NCI-H2081 treated with DMSO at 0.1 percent for 48 hours (cell line): ENCODE measurements at places on chromosomes 12 and 14.

GRCh38 chr14:35034440-35034833 is 11.6 kb upstream of the FAM177A1 start:
- DNase-seq, result no peak

DNA sequence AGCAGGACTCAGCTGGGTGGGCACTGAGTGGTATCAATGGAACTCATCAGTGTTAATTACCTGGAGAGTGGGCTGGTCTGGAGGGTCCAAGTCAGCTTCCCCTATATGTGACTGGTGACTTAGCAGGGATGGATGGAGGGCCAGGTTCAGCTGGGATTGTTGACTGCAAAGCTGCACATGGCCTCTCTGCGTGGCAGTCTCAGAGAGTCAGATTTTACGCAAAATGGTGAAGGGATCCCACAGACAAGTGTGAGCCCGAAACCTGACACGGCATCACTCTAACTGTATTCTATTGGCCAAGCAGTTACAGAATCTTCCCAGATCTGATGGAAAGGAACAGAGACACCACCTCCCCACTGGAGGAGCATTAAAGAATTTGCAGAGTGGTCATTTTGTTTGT is 716.0 kb upstream of the TBX3 start:
- DNase-seq, result no peak

DNA sequence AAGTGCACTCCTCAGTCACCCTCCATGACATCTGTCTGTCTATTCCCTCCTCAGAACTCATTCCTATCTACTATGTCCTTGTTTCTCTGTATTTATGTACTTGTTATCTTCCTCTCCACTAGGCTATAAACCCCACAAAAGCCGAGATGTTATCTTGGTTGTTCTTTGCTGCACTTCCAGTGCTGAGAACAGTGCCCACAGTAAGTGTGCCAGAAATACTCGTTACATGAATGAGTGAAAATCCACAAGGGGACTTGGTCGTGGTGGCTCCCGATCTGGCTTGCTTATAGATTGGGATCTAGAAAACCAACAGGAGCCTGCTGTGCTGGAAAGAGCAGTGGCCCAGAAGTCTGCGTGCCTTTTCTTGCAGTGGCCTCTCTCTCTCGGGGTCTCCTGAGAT is 111.9 kb upstream of the PRMT8 start:
- DNase-seq, result no peak

- DNase-seq, result no peak
Observed at GRCh38 chr12:40587421-40587820, 104.8 kb upstream of the CNTN1 start.

- no peak for DNase-seq
Observed at GRCh38 chr12:100489251-100489820, 15.7 kb downstream of the NR1H4 start.

GRCh38 chr12:88750867-88751543 is 170.7 kb upstream of the KITLG start:
- DNase-seq, result no peak
